ENCODE measurements at places on chromosomes 12 and 14. TPM values are rescaled to one million over a fixed set of nuclear protein-coding genes. Genes with fewer than 3 reads are reported as not detected.

GRCh38 chr12:49705479-49706134 is 1.6 kb downstream of the FMNL3 start:
- no peaks in the 10 kb centered on the region for H3K27me3 ChIP-seq
- peak; percentile 68 for DNase-seq
- H3K27ac ChIP-seq, result peak overlapping the region; percentile 93

DNA sequence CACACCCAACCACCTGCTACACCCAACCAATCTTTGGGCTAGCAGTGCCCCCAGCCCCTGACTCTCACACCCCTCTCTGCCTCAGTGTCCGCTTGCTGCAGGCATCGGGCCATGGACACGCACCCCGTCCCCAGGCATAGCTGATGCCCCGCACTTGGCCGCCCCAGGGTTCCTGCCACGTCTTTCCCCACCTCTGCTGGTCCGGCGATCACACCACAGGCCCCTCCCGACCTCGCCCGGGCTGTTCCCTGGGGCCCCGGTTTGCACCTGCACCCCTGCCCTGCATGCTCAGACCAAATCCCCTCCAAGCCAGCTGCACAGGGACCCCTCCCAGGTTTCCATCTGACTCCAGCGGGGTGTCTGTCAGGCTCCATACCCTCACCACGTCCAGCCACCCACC is 38.3 kb downstream of the BEGAIN start:
- no peaks in the 10 kb centered on the region for H3K36me3 ChIP-seq
- H3K27ac ChIP-seq, result no peak overlapping the region
- no peak overlapping the region for H3K4me3 ChIP-seq
- no peaks in the 10 kb centered on the region for H3K27me3 ChIP-seq

GRCh38 chr12:41468756-41469155 is 280.6 kb downstream of the PDZRN4 start:
- no peaks in the 10 kb centered on the region for H3K27me3 ChIP-seq
- no peaks in the 10 kb centered on the region for H3K36me3 ChIP-seq
- H3K4me1 ChIP-seq, result no peaks in the 10 kb centered on the region
- no peak for DNase-seq
- H3K27ac ChIP-seq, result no peak overlapping the region

DNA sequence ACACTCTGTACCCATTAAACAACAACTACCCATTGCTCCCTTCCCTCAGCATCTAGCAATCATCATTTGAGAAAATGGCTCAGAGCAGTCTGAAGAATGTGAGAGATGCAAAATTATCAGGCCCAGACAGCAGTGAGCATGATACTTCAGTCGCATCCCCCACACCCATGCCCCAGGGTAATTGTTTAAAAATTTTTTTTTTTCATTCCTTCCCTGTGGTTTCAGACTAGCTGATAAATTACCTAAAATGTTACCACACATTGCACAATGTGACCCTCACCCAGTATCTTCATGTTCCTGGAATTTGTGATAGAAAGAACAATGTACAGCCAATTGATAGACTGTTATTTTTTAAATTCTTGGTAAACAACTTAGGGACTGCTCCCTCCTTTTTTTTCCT is 11.3 kb upstream of the USP15 start:
- DNase-seq, result no peak
- H3K4me1 ChIP-seq, result peaks cover 21% of the 10 kb centered on the region
- H3K36me3 ChIP-seq, result no peaks in the 10 kb centered on the region

GRCh38 chr14:104937161-104937560 is 12.5 kb downstream of the PLD4 start:
- no peak overlapping the region for H3K27ac ChIP-seq
- H3K4me3 ChIP-seq, result no peak overlapping the region
- H3K36me3 ChIP-seq, result no peaks in the 10 kb centered on the region
- H3K4me1 ChIP-seq, result peaks cover 1% of the 10 kb centered on the region
- no peaks in the 10 kb centered on the region for H3K27me3 ChIP-seq

GRCh38 chr14:103283916-103284315 is 50.1 kb upstream of the EIF5 start:
- H3K4me3 ChIP-seq, result no peak overlapping the region
- no peaks in the 10 kb centered on the region for H3K36me3 ChIP-seq
- peaks cover 18% of the 10 kb centered on the region for H3K27me3 ChIP-seq
- DNase-seq, result no peak
- H3K27ac ChIP-seq, result no peak overlapping the region

- no peaks in the 10 kb centered on the region for H3K36me3 ChIP-seq
- no peak for DNase-seq
- no peak overlapping the region for H3K27ac ChIP-seq
- H3K4me3 ChIP-seq, result no peak overlapping the region
- H3K27me3 ChIP-seq, result no peaks in the 10 kb centered on the region
Observed at GRCh38 chr14:89844508-89844907, 110.0 kb downstream of the EFCAB11 start.

- peak overlapping the region; percentile 49 for H3K27ac ChIP-seq
- no peaks in the 10 kb centered on the region for H3K27me3 ChIP-seq
- H3K36me3 ChIP-seq, result no peaks in the 10 kb centered on the region
- peaks cover 57% of the 10 kb centered on the region for H3K4me1 ChIP-seq
- DNase-seq, result no peak
Observed at GRCh38 chr14:69643430-69644200, 32.2 kb downstream of the SUSD6 start.

DNA sequence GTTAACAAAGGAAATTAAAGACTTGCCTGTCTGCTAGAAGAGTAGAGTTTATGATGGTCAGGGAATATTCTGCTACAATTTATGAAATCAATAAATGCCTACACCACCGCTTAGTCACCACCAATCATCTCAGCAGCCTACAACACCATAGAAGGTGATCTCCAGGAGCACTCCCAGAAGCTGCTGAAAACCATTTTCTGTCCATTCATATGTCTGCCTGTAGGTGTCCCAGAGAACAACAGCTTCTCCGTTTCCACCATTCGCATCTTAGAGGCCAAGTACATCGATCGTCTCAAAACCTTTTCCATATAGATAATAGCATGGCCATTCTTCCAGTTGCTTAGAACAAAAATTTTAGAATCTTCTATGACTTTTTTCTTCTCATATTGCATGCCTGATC is 303.4 kb downstream of the KCNC2 start:
- no peaks in the 10 kb centered on the region for H3K4me1 ChIP-seq
- H3K27me3 ChIP-seq, result no peaks in the 10 kb centered on the region
- H3K4me3 ChIP-seq, result no peak overlapping the region
- no peak for DNase-seq

DNA sequence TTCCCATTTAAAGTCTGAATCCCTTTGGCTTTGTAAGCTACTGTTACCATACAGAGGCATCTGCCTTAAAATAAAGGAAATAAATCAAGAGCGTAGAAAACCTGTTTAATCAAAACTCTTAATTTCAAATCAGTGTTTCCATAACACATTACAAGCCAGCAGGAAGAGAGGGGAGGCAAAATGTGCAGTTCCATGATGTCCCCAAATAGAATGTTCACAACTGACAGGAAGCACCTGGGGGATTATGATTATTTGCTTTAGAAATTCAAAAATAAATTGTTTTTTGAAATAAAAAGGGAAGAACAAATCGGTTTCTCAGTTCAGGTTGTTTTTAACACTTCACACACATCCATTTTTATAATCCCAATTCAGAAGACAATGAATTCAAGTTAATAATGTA is 21.4 kb downstream of the SOCS2 start:
- H3K27ac ChIP-seq, result peak overlapping the region; percentile 96
- H3K4me1 ChIP-seq, result peaks cover 28% of the 10 kb centered on the region
- no peaks in the 10 kb centered on the region for H3K36me3 ChIP-seq
- peak overlapping the region; percentile 21 for H3K4me3 ChIP-seq

- no peak overlapping the region for H3K27ac ChIP-seq
- H3K27me3 ChIP-seq, result no peaks in the 10 kb centered on the region
- no peaks in the 10 kb centered on the region for H3K36me3 ChIP-seq
- H3K4me1 ChIP-seq, result no peaks in the 10 kb centered on the region
Observed at GRCh38 chr14:87687420-87687819, 305.6 kb downstream of the GALC start.

DNA sequence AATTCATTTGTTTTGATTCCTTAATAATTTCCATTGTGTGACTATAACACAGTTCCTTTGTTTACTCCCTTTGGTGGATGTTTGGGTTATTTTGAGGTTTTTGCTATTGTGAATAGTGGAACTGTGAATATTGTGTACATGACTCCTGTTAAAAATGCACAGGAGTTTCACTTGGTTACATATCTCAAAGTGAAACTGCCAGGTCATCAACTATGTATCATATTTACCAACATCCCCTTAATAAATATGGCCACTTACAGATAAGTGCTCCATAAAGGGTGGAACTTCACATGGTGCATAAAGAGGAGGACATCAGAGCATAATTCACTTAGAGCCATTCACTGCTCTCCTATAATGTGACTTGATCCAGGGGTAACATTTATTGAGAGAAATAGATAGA is 328.9 kb downstream of the SEC23A start:
- no peaks in the 10 kb centered on the region for H3K36me3 ChIP-seq
- no peak overlapping the region for H3K4me3 ChIP-seq
- H3K4me1 ChIP-seq, result peaks cover 5% of the 10 kb centered on the region
- H3K27ac ChIP-seq, result no peak overlapping the region
- no peak for DNase-seq
- H3K27me3 ChIP-seq, result no peaks in the 10 kb centered on the region

DNA sequence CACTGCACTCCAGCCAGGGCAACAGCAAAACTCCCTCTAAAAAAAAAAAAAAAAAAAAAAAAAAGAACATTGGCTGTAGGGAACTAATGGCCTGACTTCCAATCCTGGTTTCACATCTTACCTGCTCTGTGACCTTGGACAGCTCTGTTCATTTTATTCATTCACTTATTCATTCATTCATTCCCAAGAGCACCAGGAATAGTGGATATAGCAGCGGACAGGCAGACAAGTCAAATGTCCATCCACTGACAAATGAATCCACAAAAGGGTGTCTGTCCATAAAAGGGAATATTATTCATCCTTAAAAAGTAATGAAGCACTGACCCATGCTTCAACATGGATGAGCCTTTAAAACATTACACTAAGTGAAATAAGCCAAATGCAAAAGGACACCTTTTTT is 27.6 kb upstream of the C12orf76 start:
- H3K4me1 ChIP-seq, result no peaks in the 10 kb centered on the region
- no peaks in the 10 kb centered on the region for H3K36me3 ChIP-seq
- H3K27ac ChIP-seq, result no peak overlapping the region
- no peaks in the 10 kb centered on the region for H3K27me3 ChIP-seq
- H3K4me3 ChIP-seq, result no peak overlapping the region
- DNase-seq, result no peak

DNA sequence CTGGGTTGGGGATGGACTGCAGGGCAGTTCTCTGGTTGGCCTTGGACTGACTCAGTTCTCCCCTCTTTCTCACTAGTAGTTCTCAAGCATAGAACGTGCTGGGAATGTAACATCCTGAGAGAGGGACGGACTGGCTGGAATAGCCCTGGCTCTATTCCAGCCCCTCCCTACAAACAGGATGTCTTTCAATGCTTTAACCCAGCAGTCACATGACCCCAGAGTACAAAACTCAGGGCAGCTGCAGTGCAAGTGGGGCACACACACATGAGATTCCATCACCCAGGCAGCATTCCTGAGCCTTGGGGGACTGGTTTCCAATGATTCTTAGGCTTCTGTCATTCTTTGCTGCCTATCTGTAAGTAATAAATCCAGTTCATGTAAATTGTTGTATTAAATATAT is 1.6 kb upstream of the ACOT6 start:
- H3K27ac ChIP-seq, result no peak overlapping the region
- no peak for DNase-seq
- no peaks in the 10 kb centered on the region for H3K36me3 ChIP-seq
- H3K4me3 ChIP-seq, result no peak overlapping the region

- H3K27ac ChIP-seq, result no peak overlapping the region
- no peaks in the 10 kb centered on the region for H3K27me3 ChIP-seq
- no peak for DNase-seq
- H3K4me1 ChIP-seq, result no peaks in the 10 kb centered on the region
Observed at GRCh38 chr12:103546959-103547358, 40.1 kb upstream of the STAB2 start.

- no peak for DNase-seq
- no peaks in the 10 kb centered on the region for H3K4me1 ChIP-seq
- no peaks in the 10 kb centered on the region for H3K27me3 ChIP-seq
- H3K36me3 ChIP-seq, result no peaks in the 10 kb centered on the region
Observed at GRCh38 chr12:91743704-91744321, 401.8 kb downstream of the BTG1 start.

GRCh38 chr12:80939231-80939950 is 1.7 kb upstream of the LIN7A start:
- H3K27ac ChIP-seq, result peak overlapping the region; percentile 90
- no peak for DNase-seq
- H3K27me3 ChIP-seq, result no peaks in the 10 kb centered on the region
- H3K36me3 ChIP-seq, result no peaks in the 10 kb centered on the region
- H3K4me3 ChIP-seq, result no peak overlapping the region

DNA sequence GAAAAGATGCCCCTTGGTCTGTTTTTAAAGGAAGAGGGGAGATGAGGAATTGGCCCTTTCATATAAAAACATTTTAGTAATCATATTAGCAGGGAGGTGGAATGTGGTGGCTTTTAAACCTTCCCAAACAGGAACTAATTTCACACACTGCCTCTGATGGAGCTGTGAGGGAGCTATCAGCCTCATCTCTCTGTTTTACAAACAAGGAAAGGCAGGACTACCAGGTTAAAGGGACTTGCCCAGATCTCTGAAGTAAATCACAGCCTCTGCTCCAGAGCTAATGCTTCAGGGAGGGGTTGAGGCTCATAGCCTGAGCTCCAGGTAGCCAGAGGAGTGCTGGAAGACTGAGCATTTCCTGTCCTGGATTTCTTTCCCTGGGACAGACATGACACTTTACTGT is 1.1 kb upstream of the BMP4 start:
- no peak overlapping the region for H3K4me3 ChIP-seq
- no peak for DNase-seq
- no peaks in the 10 kb centered on the region for H3K27me3 ChIP-seq
- H3K27ac ChIP-seq, result no peak overlapping the region
- H3K36me3 ChIP-seq, result no peaks in the 10 kb centered on the region

GRCh38 chr12:54765652-54766051 is 88.7 kb upstream of the MUCL1 start:
- no peaks in the 10 kb centered on the region for H3K4me1 ChIP-seq
- DNase-seq, result no peak
- H3K4me3 ChIP-seq, result no peak overlapping the region
- H3K27ac ChIP-seq, result no peak overlapping the region
- no peaks in the 10 kb centered on the region for H3K27me3 ChIP-seq

GRCh38 chr14:51566831-51567582 is 84.7 kb upstream of the FRMD6 start:
- no peak overlapping the region for H3K27ac ChIP-seq
- no peak for DNase-seq
- H3K4me1 ChIP-seq, result no peaks in the 10 kb centered on the region
- H3K4me3 ChIP-seq, result no peak overlapping the region

TCL1B gene
- polyA plus RNA-seq, result not detected

CEP170B gene
- 17.9 TPM for polyA plus RNA-seq

CMA1 gene
- polyA plus RNA-seq, result not detected

ZNF84 gene
- 6.9 TPM for polyA plus RNA-seq

WNT5B gene
- 1.3 TPM for polyA plus RNA-seq

BCL11B gene
- 0.04 TPM for polyA plus RNA-seq

DCP1B gene
- 1.3 TPM for polyA plus RNA-seq

MYO1A gene
- not detected for polyA plus RNA-seq

ERBB3 gene
- polyA plus RNA-seq, result 3.4 TPM

SERPINA5 gene
- polyA plus RNA-seq, result 2.5 TPM

Data from heart left ventricle (tissue), 16 donors.